Stimulated activated CD4-positive, alpha-beta T cell treated with anti-CD3 and anti-CD28 coated beads, Interleukin-1b, Interleukin-23, amount 100 ng/mL, for 1 hour (primary cell): ENCODE measurements at places on chromosomes 6 and 20.

DNA sequence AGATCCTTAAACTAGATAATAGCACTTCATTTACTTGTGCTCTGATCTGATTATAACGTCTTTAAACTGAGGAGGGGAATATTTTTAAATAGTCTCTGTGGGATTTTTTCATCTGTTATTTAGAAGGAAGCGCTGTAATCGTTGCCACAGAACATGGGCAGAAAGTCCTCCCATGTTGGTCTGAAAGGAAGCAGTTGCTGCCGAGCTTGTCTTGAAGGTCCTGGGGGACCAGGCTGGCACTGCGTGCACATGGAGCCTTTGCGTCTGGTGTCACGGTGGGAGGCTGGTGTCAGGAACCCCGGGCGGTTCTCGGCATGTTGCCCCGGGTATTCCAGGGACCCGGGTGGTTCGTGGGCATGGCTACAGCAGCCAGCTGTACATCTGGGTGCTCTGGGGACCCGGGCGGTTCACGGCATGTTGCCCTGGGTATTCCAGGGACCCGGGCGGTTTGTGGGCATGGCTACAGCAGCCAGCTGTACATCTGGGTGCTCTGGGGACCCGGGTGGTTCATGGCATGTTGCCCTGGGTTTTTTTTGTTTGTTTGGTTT lies 11.5 kb downstream of the TPD52L2 start:
- DNase-seq: no peak

GRCh38 chr20:23727016-23727415 lies 23.7 kb downstream of the CST1 start:
- no peak for DNase-seq

DNA sequence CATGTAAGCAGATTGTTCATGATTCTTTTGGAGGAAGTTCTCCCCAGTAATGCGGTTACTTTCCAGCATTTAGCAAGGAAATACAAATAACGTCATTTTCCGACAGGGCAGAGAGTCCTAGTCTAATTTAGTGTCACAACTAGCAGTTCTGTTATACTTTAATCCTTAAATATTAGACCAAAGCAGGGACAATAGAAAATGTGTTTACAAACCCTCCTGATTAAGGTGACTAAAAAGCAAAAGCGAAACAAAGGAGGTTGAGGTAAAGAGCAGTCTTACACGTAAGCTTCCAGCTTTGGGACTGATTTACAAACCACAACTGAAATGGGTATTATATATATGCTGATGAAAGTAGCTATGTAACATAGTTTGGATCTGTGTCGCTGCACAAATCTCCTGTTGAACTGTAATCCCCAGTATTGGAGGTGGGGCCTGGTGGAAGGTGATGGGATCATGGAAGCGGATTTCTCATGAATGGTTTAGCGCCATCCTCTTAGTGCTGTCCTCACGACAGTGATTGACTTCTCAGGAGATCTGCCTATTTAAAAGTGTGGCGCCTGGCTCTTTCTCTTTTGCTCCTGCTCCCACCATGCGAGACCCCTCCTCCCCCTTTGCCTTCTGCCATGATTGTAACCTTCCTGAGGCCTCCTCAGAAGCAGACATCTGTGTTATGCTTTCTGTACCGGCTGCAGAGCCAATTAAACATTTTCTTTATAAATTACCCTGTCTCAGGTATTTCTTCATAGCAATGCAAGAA lies 81.9 kb downstream of the PLCB1 start:
- no peak for DNase-seq

- DNase-seq: no peak
Observed at GRCh38 chr6:72081871-72082270, 195.5 kb downstream of the RIMS1 start.

GRCh38 chr6:28661097-28661713 lies 135.5 kb downstream of the GPX5 start:
- no peak for DNase-seq

DNA sequence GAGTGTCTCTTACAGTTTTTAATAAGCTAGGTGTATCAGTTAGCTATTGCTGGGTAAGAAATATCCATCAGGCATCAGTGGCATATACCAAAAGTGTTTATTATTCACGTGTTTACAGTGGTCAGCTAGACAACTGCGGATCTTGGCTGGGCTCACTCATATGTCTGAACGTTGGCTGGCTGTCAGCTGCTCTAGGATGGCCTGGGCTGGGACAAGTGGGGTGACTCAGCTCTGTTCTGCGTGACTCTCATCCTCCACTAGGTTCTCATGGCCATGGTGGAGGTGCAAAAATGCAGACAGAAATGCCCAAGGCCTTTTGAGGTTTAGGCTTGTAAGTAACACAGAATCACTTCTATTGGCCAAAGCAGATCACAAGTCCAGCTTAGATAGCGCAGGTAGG lies 22.0 kb downstream of the ZNF341 start:
- DNase-seq: no peak

GRCh38 chr6:112853162-112853561 lies 506.0 kb downstream of the RFPL4B start:
- DNase-seq: no peak

DNA sequence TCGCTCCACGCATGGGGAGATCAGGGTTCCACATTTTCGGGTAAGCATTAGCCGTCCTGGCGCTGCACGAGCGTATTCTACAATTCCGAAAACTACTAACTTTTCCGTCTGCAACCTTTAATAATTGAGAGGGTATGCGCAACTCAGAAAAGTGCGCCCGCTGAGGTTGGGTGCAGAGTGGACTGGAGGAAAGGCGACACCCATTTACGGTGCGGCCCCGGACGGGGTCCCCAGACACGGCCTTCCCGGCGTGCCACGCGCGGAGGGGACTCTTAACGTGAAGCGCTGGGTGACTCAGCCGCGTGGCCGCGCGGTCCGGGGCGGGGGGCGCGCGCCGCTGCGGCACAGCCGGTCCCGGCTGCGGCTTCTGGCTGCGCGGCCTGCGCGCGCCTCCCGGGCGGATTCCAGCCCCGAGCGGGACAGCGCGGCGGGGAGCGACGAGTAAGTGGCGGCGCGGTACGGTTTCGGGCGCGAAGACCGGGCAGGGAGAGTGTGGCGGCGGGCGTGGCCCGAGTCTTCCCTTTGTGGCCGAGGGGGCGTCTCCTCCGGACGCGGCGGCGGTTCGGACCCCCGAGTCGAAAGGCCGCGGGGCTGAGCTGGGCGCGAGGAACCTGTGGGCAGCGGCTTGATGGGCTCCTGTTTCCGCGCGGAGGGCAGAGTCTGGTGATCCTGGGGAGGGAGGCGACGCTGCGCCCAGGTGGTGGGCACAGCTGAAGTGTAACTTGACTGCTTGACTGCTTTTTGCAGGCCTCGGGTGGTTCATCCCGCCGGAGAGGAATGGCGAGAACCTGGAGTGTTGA lies at the start of the genes KCTD20 and PXT1:
Gene KCTD20, plus strand, starts transcription at position 330 of the 800 bp plus-strand sequence. CDS start 27,098 bp downstream, outside the sequence.
Gene PXT1, minus strand, starts transcription at position 184 of the 800 bp plus-strand sequence. CDS start 16,772 bp downstream, outside the sequence.
- peak; percentile 64 for DNase-seq

GRCh38 chr20:53809217-53809616 lies 215.6 kb upstream of the ZNF217 start:
- DNase-seq: no peak

- no peak for DNase-seq
Observed at GRCh38 chr6:47822856-47823554, 41.2 kb downstream of the OPN5 start.

GRCh38 chr6:169957351-169957963 lies 206.0 kb downstream of the ERMARD start:
- DNase-seq: no peak

- no peak for DNase-seq
Observed at GRCh38 chr6:15020119-15020770, 225.6 kb upstream of the JARID2 start.
